ENCODE measurements at places on chromosomes 2 and 18.

- DNase-seq, result no peak
These were observed 87.2 kb downstream of the ESCO1 start for GRCh38 chr18:21513292-21513691.

GRCh38 chr2:224982226-224982625 lies 60.0 kb downstream of the DOCK10 start:
- DNase-seq, result peak; percentile 64

DNA sequence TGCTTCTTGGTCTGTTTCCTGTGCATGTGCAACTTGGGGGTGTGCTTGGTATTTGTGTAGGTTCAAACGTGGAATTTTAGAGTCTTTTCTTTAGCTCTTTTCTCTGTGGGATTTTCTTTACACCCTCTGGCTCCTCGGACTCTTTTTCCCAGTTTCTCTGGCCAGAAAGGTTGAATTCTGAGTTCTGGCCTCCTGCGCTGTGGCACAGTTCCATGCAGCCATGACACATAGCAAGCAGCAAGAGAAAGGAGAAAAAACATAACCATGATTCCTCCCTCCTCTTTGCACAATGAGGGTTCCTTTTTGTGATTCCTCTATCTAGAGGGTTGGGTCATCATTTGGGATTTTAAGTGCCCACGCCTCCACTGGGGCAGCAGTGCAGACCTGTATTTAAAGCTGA lies 33.8 kb downstream of the TMEM182 start:
- no peak for DNase-seq

- no peak for DNase-seq
These were observed 249.3 kb upstream of the RBBP8 start for GRCh38 chr18:22683786-22684185.

- no peak for DNase-seq
These were observed 164.3 kb downstream of the LTBP1 start for GRCh38 chr2:33111002-33111446.

- DNase-seq, result no peak
These were observed 155.7 kb downstream of the HDAC4 start for GRCh38 chr2:239245107-239245506.

- DNase-seq, result no peak
These were observed 151.9 kb downstream of the CERS6 start for GRCh38 chr2:168607992-168608391.

Data from right lung (tissue), 10 donors.